ENCODE measurements at places on chromosomes 11 and 22.
A peak's percentile ranks its signal among the peaks of the same experiment; 100 is the strongest.

DNA sequence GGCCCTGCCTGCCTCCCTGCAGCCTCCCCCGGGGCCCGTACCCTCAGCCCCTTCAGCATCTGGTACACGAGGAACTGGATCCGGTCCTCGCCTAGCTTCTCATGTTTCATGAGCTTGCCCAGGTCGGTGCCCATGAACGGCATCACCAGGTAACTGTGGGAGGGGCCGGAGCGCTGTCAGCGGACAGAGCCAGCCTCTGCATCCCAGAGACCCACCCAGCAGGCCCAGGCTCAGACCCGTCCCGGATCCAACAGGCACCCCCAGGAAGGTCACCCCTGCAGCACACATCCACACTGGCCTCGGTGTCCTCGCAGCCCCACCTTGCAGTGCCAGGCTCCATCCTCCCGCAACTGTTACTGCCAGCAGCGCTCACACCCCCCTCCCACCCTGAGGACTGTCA is 4.4 kb downstream of the MAPK12 start:
- DNase-seq = no peak

DNA sequence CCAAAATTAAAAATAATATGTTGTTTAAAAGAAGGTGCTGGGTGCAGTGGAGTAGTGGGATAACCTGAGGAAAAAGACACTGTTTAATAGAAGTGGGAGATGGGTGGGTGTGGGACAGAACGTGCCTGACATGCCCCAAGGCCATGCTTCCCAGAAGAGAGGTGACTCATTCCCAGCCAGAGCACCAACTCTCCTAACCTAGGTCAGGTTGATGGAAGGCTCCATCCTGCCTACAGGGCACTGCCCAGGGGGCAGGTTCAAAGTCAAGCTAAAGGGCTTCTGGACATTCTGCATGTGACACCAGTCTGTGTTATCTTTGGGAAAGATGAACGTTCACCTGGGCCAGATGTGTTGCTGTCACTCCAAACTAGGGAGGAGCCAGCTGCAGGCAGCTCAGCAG is 453.1 kb downstream of the SOX6 start:
- DNase-seq = no peak

DNA sequence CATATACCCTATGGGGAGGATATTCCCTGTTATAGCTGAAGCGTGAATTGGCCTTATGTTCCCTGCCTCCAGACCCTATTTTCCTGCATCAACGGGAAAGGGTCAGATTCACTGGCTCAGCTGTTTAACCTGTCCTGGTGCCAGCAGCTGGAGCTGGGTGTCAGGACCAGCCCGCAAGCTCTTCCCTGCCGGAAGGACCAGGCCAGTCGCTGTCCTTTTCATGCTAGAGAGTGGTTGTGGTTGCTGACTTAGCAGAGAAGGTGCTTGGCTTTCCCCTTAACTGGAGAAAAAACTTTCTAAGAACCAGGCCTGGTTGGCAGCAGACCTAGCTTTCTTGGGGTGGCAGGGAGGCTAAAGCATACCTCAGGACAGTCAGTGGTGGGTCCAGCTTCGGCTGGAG is 5.2 kb upstream of the SREBF2 start:
- no peak for DNase-seq

DNA sequence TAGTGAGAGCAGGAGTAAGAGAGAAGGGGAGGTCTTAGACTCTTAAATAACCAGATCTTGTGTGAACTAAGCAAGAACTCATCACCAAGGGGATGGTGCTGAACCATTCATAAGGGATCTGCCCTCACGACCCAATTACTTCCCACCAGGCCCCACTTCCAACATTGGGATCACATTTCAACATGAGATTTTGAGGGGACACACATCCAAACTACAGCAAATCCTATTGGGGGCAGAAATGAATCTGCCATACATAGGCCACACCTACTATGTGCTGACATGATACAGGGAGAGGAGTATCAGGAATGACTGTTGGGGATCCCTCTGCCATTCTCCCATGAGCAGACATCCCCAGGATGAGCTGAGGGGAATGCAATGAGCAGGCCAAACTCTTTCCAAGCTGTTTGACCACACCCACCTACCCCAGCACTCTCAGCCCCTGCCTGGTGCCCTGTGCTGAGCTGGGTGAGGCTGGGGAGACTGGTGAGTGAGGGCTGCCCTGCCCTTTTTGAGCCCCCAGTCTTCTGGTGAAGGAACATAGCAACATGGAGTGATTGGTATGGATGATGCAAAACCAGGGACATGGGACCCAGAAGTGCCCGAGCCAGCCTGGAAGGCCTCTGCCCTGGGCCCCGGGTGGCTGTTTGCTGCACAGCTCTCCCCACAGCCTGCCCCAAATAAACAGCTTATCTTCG is 1.2 kb upstream of the GTSE1 start:
- DNase-seq = no peak

DNA sequence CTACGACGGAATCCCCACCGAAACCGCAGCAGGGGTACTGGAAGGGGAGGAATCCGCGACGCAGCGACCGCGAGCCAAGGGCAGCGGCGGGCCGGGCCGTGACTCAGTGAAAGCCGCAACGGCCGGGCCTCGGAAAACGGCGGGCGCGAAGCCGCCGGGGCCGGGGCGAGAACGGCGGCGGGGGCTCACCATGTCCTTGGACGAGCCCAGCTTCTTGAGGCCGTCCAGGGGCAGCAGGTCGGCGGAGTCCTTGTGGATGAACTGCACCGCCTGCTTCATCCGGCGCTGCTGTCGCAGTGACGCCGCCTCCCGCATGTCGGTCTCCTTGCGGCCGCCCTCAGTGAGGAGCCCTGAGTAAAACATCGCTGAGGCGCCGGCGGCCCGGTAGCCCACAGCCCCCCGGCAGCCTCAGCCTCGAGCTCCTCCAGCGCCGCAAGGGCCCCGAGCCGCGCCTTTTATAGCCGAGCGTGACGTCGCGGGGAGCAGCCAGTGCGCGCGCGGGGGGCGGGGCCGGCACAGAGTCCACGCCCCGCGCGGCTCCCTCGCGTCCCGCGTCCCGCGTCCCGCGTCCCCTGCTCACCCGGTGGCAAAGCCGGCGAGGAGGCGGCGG is at the start of gene NRIP3:
TSS of gene NRIP3 (minus strand) at position 429 of the 610 bp plus-strand sequence. CDS start at position 363, 66 bp downstream.
- peak; percentile 60 for DNase-seq

- no peak for DNase-seq
These were observed 49.1 kb downstream of the RTN4R start for GRCh38 chr22:20218987-20219386.

DNA sequence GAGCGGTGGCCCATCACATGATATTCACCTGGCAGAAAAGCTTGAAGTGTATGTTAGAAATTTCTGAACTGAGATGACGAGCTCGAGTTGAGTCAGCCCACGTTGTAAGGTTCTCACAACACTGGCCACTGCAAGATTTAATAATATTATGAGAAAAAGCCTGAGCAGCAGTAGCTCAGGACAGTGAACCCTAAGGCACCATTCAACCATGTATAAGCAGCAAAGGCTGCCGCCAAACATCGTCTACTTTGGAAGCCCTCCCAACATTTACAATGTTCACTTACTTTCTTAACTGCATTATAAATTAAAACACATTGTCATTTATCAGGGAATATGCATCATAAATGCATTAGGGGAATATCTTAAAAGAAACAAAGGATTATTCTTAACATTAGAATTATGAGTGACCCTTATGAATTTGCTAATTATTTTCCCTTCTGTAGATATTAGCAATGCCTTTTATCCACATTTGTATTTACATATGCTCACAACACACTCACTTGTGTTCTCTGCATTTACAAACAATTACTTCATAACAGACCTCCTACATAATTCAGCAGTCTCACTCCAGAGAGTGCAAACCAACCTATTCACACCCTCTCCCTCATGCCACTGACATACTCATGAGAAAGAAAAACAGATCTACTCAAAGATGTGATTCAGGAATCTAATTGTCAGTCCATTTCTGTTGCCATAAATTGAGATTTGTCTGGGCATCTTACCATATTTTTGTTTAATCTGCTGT is 57.7 kb upstream of the CARD18 start:
- no peak for DNase-seq

- peak; percentile 74 for DNase-seq
These were observed 27.3 kb downstream of the BDNF start for GRCh38 chr11:27672836-27673464.

DNA sequence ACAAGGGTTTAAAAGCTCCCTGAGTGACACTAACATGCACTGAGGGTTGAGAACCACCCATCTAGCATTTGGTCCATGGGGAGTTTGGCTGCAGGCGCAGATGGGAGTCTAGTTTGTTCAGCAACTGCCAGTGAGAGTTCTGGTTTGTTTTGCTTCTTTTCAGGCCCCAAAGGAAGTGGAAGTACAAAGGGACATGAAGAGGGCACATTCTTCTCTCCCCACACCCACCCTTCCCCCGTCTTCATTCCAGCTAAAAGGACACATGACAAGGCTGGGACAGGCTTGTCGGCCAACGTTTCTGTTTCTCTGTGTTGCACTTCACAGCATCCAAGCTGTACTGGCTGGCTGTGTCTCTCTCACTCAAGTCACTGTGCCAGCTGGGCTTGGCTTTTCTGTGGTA is 8.2 kb upstream of the ENDOD1 start:
- peak; percentile 45 for DNase-seq

DNA sequence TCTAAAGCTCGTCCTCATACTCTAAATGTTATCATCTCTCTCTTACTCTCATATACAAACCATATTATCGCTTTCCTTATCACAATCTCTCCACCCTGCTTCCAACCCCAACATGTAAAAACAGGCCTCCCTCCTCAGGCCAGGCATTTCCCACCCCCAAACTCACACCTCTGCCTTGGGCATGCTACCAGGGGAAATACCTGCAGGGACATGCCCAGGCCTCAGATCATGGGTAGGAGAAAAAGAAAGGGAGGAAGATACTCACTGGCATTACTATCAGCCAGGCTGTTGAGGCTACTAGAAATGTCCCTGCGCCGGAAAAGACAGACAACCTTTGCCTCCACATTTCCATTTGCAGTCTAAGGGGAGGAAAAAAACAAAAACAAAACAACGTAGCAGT is 1.8 kb downstream of the MTA2 start:
- no peak for DNase-seq

GRCh38 chr22:19873960-19874306 is 19.3 kb upstream of the GNB1L start:
- DNase-seq = no peak

DNA sequence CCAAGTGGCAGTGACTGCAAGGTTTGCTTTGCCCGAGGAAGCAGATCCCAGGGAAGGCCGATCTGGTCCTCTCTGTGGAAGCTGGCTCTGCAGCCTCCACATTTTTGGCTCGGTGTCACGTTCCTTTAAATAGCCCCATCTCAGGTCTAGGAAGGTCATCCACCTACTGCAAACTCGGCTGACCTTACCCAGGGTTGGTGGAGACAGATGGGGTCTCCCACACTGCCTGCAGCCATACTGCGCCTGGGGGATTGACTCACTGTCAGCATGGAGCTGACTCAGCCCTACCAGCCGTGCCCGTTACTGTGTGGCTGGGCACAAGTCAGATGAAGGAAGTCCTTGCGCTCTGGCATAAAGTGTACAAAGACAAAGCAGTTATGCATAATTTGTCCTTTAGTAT is 16.9 kb downstream of the CDPF1 start:
- peak; percentile 30 for DNase-seq

DNA sequence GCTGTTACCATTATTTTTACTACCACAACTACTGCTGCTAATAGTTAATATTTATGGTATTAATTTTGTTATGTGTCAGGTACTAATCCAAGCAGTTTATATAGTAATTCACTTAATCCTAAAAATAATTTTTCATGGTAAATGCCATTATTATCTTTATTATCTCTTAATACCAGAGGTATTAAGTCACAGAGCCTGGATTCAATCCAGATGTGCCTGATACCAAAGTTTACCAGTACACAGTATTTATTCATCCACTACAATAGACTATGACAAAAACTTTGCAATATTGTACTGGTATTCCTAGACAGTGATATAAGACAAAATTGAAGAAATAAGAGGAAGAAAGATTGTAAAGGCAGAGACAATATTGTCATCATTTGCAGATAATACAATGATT is 24.5 kb downstream of the MAP6 start:
- no peak for DNase-seq

DNA sequence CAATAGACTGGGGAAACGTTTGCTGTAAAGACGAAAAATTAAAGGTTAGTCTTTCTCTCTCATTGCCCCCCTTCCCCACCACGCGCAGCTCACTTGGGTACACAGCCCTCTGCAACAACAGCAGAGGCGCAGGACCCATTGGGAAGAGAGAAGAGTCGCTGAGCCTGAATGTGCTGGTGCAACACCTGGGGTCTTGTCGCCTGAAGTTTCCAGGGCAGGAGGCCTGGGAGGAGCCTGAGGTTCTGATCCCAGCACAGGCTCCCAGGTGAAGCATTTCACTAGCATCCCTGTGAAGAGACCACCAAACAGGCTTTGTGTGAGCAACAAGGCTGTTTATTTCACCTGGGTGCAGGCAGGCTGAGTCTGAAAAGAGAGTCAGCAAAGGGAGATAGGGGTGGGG is 116.2 kb upstream of the NTM start:
- DNase-seq = no peak

- peak; percentile 52 for DNase-seq
These were observed 60.9 kb downstream of the PDHX start for GRCh38 chr11:34977089-34977912.

DNA sequence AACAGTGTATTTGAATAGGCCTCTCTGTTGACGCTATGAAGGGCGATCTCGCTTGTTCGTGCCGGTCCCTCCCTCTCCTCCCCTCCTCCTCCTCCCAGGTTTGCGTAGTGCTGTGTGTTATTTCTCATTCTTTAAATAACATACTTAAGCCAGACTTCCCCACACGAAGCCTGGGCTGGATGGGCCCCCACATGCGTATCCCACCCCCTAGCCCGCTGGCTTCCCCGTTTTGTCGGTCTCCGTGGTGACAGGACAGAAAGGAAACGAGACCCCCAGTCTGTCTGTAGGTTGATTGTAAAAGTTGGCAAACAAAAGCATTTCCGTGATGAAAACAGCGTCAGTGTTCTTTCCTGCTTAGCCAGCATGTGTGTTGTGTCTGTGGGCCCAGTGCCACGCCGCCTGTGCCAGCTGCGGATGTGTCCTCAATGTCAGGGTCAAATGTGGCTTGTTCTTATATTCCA is 27.3 kb downstream of the FAM118A start:
- peak; percentile 6 for DNase-seq

DNA sequence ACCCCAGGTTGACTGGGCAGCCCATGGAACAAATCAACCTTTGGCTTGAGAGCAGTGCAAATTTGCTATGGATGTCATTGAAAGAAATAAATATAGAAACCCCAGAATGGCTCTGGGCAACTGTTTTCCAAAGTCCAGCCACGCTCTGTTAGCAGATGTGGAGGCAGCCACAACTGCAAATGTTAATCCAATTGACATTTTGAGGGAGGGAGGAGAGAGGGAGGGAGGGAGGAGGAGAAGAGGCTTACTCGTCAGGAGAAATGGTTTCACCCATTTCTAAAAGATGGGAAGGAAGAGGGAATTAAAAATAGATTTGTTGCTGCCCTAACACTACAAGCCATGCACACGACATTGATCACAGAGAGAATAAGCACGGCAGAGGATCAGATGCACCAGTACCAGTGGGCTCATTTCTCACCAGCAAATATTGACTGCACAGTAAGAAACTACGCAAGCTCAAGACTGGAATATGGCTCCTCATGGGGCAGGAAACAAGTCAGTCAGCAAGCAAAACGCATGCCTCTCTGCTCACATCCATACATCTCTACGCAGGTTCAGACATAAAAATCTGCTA is 229.1 kb downstream of the LARGE1 start:
- DNase-seq = no peak

All from cardiac fibroblast (primary cell).